ENCODE measurements at places on chromosomes 4 and X.

DNA sequence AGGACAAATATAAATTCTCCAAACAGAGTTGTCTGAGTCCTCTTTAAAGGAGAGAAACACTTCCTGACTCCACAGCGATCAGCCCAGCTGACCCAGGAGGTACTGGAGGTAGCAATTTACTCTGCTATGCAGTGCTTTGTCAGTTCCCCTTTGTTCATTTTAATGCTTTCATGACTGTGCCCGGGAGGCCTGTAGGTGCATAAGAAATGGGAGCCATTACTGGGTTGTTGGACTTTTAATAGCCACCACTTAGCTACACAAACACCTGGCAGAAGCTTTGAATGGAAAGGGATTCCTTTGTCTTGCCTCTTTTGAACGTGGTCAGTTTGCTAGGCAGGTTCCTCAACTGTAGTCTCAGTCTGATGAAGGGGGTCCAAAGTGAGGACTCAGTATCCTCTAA, 59.0 kb upstream of the AFF2 start:
- DNase-seq = no peak

DNA sequence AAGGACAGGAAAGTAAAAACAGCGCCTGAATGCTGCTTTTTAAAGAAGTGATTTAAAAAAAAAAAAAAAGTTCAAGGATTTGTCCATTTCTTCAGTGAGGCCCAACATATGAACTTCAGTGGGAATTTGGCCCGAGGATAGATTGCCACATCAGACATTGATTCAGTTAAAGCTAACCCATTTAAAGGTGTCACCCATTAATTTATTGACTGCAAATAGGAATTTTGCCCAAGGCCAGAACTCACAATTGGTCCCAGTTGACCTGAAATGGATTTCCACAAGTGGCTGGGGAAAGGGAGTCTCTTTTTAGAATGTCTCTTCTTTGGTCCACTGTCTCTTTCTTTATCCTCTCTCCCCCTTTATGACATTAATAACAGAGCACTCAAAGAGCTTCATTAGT, 86.5 kb upstream of the RPL34 start:
- no peak for DNase-seq

GRCh38 chrX:70034646-70035045, 15.1 kb downstream of the AWAT2 start:
- no peak for DNase-seq

DNA sequence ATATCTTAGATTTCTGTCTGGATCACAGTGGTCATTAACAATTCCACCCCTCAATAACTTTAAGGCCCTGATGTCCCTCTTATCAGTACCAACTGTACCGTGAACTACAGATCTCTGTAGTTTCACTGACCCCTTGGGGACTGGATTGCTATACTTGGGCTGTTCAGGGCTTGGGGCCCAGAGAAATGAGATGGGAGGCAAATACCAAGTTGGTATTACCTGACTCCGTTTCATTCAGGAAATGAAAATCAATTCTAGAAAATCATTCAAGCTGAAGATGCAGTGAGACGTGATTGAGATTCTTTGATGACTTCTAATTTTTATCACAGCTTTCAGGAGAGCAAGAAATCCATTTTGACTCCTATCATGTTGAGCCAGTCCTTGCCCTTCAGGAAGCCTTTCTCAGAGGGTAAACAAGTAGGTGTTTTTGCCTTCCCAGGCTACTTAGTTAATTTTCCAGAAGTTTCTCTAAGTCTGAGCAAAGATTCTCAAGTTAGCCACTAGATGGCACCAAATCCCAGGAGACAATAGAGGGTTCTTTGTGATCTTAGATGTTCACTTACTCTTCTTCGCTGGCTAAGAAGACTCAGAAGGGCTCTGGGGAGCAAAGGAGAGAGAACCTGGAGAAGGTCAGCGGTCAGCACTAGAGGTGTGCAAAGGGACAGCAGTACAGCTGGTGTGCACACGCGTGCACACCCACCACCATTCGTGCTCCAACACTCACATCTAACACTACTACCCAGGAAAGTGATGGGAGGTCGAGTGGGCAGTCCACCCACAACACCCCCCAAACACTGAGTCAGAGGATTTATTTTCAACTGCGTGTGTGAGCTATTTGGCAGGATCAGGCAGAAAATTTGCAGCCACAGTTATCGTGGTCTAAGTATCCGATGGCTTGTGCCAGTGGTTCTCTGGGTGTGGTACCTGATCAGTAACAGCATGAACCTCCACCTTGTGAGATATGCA, 7.4 kb downstream of the HNRNPH2 start:
- peak; percentile 52 for DNase-seq

DNA sequence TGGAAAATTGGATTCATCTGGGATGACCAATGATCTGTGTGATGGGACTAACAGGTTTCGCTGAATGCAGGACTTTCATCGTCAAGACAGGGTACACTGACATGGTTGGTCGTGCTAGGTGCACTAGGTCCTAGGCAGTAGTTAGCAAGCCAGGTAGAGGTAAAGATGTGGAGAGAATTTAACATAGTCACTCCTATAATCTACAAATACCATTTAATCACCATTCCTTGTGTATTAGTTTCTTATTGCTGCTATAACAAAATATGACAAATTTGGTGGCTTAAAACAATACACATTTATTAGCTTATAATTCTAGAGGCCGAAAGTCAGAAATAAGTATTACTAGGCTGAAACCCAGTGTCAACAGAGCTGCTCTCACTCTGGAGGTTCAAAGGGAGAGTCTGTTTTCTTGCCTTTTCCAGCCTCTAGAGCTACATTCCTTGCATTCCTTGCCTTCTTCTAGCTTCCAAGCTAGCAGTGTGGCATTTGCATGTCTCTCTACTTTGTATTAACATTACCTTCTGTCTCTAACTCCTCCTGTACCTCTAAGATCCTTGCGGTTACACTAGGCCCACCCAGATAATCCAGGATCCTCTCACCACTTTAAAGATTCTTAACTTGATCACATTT, 98.7 kb upstream of the GRIA3 start:
- no peak for DNase-seq

- DNase-seq = no peak
Observed at GRCh38 chr4:112939901-112940300, 109.6 kb upstream of the ANK2 start.

- no peak for DNase-seq
Observed at GRCh38 chr4:123844374-123844773, 447.8 kb downstream of the SPRY1 start.

DNA sequence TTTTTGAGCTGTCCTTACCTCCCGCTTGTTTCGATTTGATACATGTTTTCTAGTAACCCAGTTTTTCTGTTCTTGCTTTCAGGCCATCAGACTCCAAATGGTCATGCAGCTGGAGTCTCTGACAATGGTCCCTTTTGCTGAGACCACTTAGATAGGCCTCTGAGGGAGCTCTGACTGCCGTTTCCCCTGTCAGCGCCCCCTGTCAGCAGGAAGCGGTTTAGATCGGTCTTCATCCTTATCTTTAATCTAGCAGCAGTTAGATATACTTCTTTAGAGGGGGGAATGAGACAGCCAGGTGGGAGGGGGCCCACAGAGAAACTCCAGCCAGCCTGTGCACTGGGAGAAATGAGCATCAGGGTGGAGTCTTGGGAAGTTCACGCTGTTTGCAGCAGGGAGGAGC, 457.9 kb downstream of the GPAT3 start:
- no peak for DNase-seq

- no peak for DNase-seq
Observed at GRCh38 chrX:147763131-147763530, 148.6 kb upstream of the FMR1 start.
